NCI-H2081 (cell line): ENCODE measurements at places on chromosomes 3 and 15.

GRCh38 chr3:131007782-131008181 lies 18.8 kb downstream of the ASTE1 start:
- no peak for DNase-seq

DNA sequence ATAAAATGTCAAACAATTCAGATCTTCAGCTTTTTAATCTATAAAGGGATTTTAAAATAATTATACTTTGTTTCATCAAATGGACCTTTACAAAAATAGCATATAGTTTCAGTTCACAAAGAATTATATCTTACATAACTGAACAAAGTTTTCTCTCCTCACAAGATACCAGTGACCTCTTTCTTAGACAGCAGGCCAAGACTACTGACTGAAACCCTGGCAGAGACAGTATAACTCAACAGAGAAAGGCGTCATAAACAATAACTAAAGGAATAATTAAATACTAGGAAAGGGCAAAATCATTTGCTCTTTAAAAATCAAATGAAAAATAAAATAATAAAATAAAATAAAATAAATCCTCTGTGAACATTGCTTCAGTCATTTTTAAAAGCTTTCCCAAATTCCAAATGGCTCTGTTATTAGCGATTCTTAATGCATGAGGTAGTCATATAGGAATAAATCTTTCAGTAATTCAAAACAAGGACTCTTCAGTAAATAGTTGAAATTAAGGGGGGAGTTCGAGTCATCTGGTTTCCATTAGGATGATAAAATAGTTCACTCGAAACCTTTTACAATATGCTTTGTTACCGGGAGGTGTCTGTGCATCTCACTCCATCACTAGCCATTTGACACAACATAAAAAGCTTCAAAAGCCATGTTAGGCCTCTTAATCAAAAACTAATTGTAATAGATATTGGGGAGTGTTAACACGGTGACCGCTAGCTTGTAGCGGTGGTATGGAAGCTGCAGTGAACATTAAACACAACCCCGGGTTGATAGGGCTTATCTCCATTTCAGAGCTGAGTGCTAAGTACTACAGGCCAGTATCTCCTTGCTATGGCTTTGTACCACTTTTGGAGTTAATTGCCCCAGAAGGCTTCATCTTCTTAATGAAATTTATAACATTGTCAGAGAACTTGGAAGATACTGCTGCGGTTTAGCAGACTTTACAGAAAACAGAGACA lies 142.9 kb upstream of the NR2F2 start:
- DNase-seq, result no peak

DNA sequence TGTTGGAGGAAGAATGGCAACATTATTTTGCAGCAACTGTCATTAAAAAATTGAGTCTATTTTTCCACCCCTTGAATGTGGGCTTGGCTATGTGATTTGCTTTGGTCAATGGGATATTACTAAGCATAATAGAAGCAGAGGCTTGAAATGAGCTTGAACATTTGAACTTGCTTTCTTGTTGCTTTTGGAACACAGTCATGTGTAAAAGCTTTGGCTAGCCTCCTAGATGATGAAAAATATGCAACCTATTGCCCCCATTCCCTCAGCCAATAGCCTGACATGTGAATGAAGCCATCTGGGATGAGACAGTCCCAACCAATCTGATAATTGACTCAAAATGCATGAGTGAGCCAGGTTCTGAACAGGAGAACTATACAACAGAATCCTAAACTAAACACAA lies 78.4 kb downstream of the PLSCR2 start:
- no peak for DNase-seq

DNA sequence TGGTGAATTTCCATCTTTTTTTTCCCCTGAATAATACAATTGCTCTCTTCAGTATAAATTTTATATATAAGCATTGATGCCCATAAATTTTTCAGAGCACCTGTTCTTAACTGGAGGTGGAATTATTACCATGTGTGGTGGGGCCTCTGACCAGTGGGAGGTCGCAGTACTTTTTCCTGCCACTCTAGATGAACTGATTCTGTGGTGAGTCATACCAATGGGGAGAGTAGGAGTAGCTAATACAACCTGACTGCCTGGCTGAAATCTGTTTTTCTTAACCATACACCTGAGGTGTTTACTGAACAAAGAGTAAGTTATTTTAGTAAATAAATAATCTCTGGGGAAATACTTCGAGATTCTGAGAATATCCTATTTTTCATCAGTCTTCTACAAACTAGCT lies 67.2 kb downstream of the UNC13C start:
- DNase-seq, result no peak

DNA sequence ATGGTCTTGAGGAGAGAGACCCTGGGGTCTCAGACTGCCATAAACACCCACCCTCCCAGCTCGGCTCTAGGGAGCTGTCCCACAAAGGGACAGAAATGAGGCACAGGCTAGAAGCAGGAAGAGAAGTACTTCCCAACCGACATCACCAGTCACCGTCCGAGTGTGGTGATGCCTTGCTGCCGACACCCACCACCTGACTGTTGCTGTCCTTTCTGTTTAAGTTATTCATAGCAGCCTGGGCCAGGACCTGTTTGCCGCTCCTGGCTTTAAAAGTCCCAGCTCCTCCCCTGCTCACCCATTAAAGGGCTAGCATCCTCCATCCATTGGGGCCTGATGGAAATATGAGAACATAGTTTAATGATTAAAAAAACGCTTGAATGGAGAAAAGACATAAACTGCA lies 13.2 kb upstream of the SPG11 start:
- DNase-seq, result no peak

DNA sequence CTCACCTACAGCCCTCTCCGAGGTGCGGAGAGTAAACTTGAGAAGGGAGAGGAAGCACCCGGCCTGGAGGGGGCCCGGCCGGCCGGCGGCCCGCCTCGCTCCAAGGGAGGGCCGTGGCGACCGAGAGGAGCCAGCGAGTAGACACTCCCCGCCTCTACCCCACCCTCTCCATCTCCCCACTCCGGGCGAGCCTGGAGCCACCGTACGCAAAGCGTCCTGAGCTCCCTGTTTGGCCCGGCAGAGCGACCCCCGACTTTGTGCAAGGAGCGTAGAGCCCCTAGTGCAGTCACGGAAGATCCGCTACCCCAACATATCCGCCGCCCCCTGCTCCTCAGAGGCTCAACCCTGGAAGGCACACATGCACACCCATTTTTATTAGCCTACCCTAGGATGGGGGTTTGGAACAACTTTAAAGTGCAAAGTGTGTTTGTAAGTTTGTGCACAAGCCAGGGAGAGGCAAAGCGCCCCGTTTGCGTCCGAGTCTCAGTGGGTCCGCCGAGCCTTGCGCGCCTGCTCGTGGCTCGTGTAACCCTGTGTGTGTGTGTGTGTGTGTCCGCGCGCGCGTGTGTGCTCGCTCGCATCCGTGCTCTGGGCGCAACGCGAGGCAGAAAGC lies 508 bp upstream of the SMAD6 start:
- DNase-seq, result peak; percentile 51

DNA sequence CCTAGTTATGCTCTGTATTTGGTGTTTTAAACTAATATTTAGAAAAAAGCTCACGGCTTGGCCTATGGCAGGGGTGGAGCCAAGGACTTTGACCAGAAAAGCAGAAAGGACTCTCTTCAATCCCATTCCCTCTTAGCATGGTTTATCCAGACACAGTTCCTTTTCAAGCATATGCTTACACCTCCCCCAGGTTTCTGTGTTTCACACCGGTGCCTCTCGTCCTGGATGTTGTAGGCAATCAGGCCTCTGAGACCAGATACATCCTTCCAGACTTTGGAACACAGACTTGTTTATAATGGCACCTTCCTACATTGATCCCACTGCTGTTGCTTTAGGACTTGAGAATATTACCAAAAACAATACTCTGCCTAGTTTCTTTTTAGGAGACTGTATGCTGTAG lies 440.5 kb upstream of the ARPP21 start:
- no peak for DNase-seq

DNA sequence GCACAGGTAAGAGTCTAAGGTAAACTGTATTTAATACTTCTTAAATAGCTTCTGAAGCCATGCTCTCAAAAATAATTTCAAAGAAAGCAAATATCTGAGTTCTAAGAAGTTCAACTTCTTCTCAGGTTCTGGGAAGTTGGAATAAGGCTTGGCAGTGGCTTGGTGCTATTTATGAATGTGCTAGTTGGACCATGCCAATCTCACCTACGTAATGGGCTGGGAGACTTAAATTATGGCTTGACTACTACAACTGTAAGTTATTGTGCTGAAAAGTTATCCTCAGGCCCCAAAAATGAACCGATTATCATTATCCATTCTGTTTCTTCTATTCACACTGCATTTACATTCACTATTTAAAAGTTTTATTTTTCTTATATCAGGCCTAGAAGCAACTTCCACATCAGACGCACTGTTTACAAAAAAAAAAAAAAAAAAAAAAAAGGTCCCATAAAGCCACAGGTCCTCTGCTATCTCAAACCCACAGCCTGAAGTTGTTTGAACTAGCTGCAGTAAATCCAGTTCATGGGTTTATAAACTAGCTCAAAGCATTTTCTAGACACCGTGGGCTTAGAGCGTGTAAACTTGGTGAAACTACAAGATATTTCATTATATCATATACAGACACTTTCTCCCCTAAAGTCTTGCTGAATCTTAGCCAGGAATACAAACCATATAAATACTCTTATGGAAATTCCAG lies 3.4 kb downstream of the LRIG1 start:
- no peak for DNase-seq

DNA sequence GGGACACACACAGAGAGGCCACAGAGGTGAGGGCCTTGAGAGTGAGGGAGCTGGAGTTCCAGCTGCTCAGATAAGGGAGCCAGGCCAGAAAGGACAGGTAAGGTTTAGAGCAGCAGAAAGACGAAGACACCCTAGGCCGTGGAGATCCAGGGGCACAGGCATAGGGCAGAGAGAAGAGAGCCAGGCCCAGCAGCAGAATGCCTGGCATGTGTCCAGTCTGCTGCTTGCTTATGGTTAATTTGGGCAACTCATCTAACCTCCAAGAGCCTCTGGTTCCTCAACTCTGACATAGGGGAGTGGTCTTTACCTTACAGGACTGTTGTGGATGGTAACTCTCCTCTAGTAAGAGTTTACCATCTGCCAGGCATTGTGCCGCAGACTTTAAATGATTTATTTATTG lies 35.9 kb downstream of the STARD5 start:
- no peak for DNase-seq

GRCh38 chr3:36493051-36493450 lies 112.7 kb downstream of the STAC start:
- DNase-seq, result no peak

DNA sequence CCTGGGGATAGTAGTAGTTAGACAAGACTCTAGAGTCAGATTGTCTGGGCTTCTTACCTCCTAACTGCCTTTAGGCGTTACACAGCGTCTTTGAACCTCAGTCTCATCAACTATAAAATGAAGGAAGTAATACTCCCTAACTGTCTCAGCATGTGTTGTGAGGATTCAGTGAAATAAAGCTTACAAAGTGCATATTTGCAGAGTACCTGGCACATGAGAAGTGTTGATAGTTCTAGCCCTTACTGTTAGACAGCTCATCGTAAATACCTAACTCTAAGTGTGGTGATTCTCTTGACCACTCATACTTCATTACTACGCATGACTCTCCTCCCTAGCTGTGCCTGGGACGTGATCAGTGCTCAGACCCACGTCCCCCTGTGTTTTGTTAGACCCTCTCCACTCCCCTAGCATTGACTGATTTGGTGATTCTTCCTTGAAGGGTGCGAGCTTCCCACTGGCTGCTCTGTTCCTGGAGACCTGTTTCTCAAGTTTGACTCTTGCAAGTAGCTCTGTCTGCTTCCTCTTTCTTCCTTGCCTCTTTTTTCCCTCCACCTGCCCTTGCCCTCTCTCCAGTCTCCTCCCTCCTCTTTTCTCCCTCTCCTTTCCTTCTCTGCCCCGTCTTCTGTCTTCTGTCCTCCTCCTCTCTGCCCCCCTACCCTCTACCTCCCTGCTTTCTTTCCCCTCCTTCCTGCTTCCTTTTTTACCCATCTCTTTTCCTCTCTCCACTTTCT lies 124.2 kb downstream of the SLC25A26 start:
- no peak for DNase-seq

DNA sequence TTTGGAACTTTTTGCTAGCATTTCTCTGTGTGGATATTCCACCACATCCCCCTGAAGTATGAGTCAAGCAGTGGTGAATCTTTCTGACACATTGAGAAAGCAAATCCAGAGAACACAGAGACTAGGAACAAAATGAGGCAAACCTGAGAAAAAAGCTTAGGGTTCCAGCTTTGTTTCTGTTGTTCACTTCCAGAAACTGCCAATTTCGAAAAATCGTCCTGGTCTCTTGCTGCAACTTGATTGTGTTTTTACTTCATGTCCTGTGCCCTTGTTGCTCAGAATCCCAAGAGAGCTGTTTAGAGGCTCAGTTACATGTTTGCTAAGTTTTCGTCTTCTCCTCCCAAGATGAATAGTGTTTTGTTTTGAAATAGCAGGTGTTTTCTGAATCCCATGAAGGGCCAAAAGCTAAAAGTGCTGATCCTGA lies 13.7 kb downstream of the MAP2K1 start:
- DNase-seq, result no peak

- DNase-seq, result no peak
Observed at GRCh38 chr15:84608707-84609284, 8.0 kb downstream of the ZSCAN2 start.

DNA sequence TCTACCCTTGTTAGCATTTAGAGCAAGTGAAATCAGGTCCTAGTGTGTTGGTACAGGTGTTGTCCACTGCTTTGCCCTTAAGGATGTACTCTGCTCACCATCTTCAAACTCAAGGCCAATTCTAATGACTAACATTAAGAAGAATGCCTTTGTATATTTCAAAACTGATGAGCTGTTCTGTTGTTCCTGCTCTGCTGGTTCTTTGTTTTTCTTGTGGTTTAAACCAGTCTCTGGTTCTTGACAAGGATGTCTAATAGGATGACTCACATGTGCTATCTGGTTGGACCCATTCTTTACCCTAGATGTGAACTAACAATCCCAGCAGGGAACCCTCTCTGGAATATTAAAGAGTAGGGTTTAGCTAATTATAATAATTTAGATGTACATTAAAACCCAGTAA lies 17.3 kb downstream of the ABHD5 start:
- DNase-seq, result no peak

GRCh38 chr3:66354001-66354400 lies 133.2 kb downstream of the SLC25A26 start:
- DNase-seq, result no peak

GRCh38 chr15:67784090-67784781 lies 41.1 kb upstream of the SKOR1 start:
- DNase-seq, result peak; percentile 36

DNA sequence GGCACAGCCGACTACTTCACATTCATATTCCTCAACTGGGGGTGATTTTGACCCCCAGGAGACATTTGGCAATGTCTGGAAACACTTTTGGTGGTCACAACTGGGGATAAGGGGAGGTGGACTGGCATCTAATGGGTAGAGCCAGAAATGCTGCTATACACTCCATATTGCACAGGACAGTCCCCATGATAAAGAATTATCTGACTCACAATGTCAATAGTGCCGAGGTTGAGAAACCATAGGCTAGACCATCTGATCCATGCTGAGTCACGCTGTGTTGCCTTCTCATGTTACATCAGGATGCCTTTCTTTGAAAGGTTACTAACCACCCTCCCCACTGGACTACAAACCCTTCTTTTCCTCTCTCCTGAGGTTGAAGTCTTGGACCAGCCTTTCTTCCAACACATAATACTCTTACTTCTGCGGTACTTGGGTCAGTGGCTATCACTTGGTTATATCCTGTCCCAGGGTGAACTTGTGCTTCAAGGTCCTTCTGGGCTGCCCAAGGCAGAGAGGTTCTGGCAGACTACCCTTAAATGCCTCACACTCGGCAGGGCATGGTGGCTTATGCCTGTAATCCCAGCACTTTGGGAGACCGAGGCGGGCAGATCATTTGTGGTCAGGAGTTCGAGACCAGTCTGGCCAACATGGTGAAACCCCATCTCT lies 68.8 kb downstream of the CTNNB1 start:
- DNase-seq, result no peak
